ENCODE measurements at places on chromosomes 16 and 17.

DNA sequence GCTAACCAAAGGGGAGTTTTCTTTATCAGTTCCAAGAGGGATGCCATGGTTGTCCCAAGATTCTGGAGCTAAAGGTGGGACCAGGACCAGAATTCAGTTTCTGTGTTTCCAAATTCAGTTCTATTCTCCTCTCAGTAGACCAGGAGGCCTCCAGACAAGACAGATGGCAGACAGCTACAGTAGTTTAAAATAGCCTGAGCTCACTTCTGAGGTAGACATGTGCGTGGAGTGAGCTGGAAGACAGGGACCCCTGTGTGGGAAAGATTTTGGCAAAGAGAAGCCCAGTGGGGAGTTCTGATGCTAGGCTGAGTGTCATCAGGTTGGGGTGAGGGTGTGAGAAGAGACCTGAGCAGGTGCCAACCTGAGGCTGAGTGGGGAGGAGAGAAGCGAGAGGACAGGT is 95.4 kb downstream of the PRKCB start:
- no peak for DNase-seq

DNA sequence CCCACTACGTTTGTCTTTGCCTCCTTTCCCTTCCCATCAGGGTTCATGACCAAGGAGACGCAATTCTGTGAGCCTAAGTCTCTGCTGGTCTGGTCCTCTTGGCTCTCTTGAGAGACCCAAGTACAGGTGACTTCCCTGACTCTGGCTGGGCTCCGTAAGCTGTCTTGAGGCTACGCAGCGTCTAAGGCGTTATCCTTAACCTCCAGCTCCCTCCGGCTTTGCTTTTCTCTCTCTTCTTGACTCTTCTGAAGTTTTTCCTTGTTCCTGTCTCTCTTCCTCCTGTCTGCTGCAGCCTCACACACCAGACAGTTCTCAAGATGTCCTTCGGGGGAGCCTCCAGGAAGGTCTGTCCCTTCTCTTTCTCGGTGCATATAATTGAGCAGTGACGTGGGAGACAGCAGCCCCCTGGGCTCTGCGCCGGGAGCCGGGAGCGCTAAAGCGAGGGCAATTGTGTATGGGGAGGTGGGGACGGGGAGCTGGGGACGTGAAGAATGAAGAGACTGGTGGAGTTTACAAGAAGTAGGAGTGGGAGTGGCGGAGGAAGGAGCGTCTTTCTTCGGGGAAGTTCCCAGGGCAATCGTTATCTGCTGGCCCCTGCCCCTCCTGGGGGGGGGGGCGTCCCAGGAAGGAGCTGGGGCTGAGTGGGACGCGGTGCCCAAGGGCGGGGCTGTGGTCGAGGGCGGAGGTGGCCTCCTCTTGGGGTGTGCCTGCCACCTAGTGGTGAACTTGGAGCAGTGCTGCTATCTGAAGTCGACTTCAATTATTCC is 6.9 kb upstream of the PIRT start:
- peak; percentile 74 for DNase-seq

GRCh38 chr16:18800775-18801144 is 589 bp downstream of the ARL6IP1 start:
- peak; percentile 11 for DNase-seq

GRCh38 chr17:80706463-80706867 is 161.8 kb downstream of the RPTOR start:
- DNase-seq: no peak

DNA sequence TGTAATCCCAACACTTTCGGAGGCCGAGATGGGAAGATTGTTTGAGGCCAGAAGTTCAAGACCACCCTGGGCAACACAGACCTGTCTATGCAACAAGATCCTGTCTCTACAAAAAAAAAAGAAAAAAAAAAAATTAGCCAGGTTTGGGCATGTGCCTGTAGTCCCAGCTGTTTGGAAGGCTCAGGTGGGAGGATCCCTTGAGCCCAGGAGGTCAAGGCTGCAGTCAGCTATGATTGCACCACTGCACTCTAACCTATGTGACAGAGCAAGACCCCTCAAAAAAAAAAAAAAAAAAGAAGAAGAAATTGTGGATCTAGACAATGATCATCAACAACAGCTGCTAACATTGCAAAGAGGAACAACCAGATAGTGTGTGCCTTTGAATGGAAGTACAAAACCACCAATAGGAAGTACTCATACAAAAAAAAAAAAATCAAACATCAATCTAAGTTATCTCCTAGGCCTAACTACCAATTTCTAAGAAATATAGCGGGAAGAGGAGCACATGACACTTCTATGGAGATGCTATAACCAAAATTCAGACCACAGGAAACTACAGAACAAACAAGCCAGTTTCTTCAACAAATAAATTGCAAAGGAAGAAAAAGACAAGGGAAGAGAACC is 258.7 kb downstream of the MRTFB start:
- DNase-seq: no peak

DNA sequence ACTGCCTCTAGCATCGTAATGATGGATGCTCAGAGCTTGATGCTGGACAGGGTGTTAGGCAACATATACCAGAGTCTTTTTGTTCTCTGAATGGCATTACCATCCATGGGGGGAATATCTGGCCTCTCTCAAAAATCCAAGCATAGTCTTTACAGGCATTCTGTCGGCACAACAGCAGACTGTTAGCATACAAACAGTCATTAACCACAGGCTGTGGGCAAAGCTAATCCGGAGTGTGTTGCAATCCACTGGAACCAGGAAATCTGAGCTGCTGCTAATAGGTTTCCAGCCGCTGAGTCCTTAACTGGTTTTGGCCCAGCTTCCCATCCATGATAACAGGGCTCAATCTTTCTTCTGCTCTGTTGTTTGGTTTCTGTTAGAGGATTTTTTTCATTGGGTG is 371.9 kb downstream of the HS3ST3B1 start:
- DNase-seq: peak; percentile 11

Data from urothelium cell line (cell line).